ENCODE measurements at places on chromosomes 11 and 22.

DNA sequence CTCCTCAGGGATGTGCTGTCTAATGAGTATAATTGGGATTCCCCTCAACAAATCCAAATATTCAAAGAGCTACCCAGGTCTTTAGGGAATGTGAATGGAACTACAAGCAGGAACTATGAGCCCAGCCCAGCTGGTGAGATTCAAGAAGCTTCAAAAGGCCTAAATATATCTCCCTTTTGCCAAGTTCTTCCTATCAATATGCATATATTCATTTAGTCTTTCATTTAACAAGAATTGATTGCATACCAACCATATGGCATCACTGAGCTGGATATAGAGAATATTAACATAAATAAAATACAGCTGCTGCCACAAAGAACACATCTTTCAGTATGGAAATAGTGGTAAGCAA is 58.9 kb upstream of the PRSS23 start:
- no peak for DNase-seq

- DNase-seq: no peak
These were observed 1.1 kb upstream of the CABP4 start for GRCh38 chr11:67453816-67454732.

DNA sequence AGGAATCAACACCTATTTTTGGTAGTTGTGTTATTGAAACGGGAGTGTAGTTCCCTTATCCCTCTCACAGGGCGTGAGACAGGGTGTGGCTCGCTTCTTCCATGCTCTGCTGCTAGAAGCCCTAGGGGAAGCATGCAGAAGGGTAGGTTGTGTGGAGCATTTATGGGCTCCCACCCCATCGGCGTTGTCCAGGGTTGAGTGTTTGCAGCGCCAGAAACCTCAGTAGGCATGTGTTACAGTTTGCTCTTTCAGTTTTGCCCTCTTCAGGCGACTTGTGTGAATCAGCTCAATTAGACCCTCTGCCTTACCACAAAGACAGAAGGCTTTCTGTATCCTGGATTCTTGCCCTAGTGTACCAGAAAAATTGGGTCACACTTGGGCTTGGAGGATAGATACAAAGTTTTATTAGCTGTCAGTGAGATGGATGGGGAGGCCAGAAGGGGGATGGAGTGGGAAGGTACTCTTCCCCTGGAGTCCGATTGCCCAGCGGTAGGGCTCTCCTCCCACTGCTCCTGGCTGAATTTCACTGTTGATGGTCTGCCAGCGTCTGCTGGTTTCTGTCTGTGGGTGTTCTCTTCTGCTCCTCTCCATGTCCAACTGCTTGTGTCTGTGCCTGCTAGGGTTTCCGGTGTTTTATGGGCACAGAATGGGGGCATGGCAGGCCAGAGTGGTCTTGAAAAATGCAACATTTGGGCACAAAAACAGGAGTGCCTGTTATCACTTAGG is 358.3 kb upstream of the CTSC start:
- no peak for DNase-seq

- no peak for DNase-seq
These were observed 473.4 kb downstream of the METTL15 start for GRCh38 chr11:28581286-28582242.

DNA sequence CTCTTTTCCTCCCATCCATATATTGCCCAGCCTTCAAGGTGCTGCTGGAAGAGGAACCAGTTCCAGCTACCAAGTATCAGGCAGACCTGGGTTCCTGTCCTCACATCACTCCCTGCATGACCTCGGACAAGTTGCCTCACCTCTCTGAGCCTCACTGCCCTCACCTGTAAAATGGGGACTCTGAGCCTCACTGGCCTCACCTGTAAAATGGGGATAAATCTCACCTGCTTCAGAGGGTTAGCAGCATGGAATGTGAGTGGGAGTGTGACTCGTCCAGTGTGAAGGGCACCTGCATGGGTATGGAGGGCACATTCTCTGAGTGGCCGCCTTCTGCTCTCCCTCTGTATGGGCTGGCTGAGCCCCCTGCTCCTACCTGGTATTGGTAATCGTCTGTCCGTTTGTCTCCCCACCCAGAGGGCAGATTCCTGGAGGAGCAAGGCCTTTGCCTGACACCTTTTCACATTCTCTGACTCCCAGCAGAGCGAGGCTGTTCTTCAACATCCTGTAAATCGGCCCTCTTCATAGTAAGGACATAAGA is 3.7 kb downstream of the GRIK4 start:
- no peak for DNase-seq

- DNase-seq: no peak
These were observed 34.9 kb downstream of the UBASH3B start for GRCh38 chr11:122690384-122690783.

GRCh38 chr11:115321605-115322289 is 182.5 kb downstream of the CADM1 start:
- no peak for DNase-seq

GRCh38 chr11:83257761-83258168 is 28.4 kb downstream of the CCDC90B start:
- DNase-seq: no peak

DNA sequence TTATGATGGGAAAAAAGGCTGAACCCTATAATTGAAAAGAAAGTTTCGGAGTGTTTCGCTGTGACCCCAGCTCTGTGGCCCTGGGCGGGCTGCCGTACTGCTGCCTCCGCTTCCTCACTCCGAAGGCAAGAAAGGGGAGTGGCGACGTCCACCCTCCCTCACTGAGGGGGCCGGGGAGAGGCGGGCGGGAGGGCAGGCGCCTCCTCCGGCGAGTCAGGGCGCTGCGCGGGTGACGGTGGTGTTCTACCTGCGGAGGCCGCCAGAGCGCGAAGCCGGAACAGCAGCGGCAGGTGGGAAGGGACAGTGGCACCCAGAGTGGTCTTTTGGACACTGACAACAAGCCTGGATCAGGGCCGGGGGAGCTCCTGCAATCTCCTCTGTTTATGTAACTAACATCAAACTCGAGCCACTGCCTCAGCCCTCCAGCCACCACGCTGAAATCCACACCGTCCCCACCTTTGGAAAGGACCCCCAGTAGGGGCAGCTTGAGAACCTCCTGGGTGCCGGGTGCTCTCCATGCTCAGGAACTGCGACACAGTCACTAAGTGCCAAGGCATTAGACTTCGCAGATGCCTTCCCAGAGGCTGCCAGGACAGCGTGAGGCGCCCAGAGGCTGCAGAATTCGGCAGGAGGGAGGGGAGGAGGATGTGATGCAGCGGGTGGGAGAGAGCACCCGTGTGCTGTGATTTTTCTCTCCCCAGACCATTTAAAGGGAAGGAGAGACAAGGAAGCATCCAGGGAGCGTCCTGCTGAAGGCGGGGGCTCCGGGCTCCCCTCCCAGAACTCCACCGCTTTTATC is 25.5 kb downstream of the BID start:
- peak; percentile 71 for DNase-seq

GRCh38 chr11:75275581-75275980 is 35.0 kb downstream of the TPBGL start:
- DNase-seq: no peak

DNA sequence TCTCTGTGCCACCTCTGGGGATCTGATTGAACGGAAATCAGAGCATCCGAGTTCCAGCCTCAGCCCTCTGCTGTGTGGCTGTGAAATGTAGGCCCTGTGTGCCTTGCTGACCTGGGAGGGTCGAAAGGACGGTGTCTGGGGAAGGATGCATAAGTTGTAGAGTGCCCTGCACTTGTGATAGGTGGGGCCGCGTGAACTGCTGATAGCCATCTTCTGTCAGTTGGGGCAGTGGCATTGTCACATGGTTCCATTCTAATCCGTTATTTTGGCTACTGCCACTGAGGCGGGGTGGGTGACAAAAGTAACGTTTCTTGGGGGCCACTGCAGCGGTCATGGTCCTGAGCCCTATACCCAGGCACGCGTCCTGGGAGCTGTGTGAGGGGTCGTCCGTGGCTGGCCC is 63.4 kb downstream of the LRP5 start:
- no peak for DNase-seq

DNA sequence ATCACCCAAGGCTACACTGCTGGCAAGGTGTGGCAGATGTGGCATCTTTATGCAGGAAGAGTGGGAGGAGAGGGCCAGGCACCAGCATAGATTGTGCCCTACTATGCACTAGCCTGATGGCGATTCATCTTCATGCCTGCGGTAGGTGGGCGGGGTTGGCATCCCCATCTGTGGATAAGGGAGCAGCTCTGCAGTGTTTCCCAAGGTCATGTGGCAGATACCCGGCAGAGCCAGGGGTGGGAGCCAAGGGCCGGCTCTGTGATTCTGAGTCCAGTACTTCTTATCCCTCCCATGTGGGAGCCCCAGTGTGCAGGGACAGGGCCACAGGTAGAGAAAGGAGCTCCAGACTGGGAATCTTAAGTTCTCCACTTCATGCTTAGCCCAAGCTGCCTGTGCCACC is 20.0 kb downstream of the CD82 start:
- DNase-seq: no peak

DNA sequence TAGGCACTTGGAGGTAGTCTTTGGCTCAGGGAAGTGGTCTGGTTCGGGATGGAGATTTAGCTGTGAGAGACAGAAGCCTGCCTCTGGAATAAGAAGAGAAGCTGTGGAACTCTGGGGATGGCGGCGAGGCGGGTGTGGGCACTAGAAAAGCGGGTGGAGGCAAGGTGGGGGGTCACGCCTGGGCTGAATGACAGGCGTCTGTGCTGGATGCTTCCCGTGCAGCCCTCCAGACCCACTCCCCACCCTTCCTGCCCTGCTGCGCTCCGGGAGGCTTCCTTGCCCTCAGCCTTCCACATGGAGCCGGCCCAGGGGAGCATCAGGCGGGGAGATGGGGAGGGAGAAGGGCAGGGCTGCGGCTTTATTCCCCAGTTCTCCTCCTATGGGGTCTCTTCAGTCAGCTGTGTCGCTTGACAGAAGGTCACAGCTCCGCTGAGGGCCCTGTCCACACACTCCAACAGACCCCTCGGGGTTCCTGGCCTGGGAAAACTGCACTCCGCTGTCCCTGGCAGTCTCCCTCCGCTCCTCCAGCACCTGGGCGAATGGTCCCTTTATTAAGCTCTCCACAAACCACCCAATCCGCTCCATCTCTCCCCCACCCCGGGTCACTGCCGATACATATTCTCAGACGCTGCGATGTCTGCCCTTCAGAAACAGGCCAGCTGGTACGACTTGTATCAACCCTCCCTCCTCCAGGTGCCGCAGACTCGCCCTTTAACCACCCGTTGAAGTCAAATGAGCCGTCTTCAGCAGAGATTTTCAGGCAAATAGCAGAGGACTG is 6.2 kb downstream of the DNAJB13 start:
- no peak for DNase-seq

- no peak for DNase-seq
These were observed 76.5 kb upstream of the SNX19 start for GRCh38 chr11:130992788-130993187.

DNA sequence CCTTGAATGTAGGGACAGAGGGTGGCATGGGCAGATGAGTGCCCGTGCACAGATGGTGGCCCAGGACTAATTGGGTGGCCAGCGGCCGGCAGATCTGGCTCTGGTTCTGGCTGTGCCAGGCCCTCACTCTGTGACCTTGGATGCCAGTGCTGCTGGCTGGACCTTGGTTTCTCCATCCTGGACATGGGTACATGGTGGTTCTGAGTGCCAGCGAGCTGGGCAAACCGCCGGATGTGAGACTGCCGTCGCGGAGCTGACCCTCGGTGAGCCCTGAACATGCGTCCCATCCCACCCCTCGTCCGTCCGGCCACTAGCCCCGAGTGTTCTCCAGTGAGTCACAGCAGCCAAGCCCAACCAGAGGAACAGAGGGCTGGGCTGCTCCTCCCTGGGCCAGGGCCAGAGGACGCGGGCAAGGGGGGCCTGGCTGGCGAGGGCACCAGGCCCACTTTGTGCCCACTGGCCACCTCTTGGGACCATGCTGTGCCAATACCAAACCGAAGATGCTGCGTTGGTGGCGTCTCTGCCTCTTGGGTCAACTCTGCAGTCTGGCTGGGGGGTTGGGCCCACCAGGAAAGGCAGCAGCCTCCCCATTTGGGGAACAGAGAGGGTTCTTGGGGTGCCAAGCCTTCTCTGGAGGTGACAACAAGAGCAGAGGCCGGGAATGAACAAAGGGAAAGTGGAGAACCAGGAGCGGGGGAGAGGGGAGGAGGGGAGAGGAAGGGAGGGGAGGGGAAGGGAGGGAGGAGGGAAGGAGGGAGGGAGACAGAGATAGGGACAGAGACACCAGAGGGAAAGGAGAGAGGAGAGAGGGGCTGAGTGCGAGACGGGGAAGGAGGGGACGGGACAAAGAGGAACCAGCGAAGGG is 10.7 kb downstream of the LSP1 start:
- DNase-seq: peak; percentile 84

DNA sequence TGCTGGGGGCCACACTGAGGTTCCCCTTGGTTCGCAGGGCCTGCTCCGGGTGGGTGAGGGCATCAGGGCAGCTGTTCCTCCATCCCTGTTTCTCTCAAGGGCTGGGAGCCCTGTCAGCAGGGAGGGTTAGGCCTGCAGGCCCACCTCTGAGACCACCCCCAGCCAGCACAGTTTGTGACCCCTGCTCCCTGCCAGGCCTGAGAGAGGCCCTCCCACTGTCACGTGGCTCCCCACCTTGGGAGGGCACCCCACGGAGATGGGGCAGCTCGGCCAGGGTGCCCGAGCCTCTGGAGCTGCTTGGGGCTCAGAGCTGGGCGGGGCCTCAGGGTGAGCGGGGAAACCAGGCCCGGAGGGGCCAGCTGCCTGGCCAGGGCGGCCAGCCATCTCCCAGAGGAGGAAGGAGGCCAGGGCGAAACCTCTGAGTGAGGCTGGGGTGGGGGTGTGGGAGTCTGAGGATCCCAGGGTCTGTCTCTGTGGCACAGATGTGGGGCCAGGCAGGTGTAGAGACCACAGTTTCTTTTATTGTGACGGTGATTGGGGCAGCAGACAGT is 2.5 kb upstream of the INS start:
- DNase-seq: no peak

DNA sequence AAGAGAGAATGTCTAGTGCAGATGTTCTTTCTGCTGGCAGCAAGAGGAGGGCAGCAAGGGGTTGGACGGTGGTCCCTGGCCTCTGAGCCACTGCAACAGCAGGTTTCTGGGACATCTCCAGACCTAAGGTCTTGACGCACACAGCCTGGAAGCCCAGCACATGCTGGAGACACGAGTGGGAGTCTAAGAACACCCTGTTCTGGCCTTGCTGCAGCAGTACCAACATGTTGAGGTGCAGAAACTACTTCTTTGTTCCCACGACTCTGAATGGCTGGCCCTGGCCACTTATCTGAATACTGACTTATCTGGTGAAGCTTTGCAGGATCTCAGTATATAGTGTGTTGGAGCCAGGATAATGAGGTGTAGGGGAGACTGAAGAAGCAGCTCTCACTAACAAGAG is 6.8 kb downstream of the MICAL2 start:
- no peak for DNase-seq

- DNase-seq: no peak
These were observed 15.7 kb downstream of the TESMIN start for GRCh38 chr11:68735646-68736045.

DNA sequence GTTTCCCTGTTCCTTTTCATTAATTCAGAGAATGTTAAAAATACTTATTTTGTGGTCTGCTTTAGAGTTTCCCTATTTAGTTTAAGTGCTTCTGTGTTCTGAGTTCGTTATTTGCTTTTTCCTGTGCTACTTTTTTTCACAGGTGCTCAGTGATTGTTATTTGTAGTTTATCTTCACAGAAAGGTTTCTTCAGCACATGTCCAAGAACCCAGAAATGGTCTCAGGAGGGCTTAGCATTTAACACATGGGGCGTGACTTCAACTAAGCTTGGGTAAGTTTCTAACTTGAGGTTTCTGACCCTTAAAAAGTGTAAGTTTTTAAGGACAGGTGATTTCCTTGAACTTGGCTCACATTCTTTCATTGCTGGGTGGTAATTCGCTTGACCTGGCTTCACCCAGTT is 157.3 kb downstream of the AASDHPPT start:
- no peak for DNase-seq

- DNase-seq: peak; percentile 87
These were observed at the start of gene TMEM25 for GRCh38 chr11:118530683-118531596. TMEM25 (plus strand) TSS chr11:118531192; CDS start chr11:118531802, 610 bp downstream.
